ENCODE measurements at places on chromosomes 12 and 14.

- peak; percentile 60 for DNase-seq
These were observed 867 bp downstream of the C12orf42 start for GRCh38 chr12:103494734-103495468.

GRCh38 chr14:102246071-102246470, 58.9 kb downstream of the MOK start:
- DNase-seq = no peak

GRCh38 chr14:61368781-61369453, 47.5 kb downstream of the PRKCH start:
- DNase-seq = no peak

- no peak for DNase-seq
These were observed 3.2 kb downstream of the ATG2B start for GRCh38 chr14:96359959-96360358.

DNA sequence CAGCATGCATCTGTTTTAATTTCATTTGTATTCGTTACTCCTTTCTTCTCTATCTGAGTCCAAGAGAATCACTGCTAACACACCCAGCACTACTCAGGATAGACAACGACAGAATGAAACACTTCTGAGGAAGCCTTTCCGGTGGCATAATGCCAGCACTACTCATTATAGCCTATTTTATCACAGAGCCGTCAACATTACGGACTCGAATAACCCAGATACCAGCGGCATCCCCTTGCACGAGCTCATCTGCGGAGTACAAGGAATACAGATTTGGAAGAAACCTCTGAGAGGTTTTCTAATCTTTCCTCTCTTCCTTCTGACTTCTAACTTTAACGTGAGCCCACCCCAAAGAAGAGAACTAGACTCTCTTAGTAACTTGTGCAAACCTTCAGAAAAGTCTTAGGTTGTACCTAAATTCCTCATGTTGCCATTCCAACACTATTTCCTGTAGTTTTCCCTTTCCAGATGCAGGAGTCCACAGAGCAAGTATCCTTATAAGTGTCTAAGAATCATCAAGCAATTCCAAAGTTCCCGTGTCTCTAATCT, 248.1 kb downstream of the APAF1 start:
- DNase-seq = no peak

- DNase-seq = no peak
These were observed 107.3 kb upstream of the RTL1 start for GRCh38 chr14:101010835-101011234.

DNA sequence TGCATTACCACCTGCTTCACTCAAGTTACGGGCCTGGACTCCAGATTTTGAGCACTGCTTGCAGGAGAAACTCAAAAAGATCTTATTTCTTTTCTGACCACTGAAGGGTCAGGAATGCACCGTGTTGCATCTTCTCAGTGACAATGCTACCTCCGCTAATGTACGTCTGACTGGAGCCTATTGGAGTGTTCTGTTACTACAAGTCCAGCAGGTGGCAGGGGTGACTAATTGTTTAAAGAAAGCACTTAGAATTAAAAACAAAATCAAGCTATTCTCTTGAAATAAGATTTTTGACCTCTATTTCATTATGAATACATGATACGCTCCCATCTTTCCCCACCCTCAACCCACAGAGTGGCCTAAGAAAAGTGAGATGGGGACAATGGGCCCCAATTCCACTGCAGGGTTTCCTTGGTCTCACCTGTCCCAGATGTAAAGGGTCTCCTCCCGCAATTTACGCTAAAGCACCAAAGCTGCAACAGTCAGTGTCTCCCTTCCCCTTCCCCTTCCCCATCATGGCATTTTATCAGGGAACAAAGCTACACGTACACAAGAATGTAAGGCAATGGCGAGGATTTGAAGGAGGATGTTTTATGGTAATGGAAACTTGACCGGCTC, 2.2 kb downstream of the TBPL2 start:
- DNase-seq = peak; percentile 76

DNA sequence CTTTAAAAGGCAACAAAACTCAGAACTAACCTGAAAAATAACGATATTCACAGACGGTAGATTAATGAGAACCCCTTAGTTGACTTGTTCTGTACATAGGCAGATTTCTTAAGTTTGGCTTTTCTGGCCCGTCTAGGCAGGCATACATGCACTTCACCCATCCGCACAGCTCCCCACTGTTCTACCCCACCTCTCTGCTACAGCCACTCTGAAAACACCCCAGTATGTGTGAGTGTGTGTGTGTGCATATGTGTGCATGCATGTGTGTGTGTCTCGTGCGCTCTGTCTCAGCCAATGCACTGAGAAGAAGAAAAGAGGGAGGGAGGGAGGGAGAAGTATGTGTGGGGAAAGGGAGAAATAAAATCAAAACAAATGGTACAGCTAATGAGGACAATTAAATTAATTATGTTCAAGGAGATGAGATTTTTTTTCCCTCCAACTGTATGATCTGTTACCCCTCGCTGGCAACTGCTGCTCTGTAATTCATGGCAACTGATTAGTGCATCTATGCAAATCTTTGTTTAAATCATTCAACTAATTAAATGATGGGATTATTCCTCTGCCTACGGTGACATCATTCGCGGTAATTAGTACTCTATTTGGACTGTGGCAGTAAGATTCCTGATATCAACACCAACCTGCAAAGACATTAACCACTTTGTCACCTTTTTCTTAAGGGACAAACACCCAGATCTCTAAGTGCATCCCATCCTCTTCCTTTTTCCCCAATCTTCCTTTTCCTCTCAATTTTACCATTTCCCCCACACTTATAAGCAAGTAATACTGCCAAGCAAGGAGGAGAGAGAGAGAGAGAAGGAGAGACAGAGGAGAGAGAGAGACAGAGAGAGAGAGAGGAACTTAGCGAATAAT, 2.2 kb upstream of the LMO3 start:
- DNase-seq = no peak

- DNase-seq = no peak
These were observed 11.5 kb downstream of the PSMB5 start for GRCh38 chr14:23023022-23023794.

DNA sequence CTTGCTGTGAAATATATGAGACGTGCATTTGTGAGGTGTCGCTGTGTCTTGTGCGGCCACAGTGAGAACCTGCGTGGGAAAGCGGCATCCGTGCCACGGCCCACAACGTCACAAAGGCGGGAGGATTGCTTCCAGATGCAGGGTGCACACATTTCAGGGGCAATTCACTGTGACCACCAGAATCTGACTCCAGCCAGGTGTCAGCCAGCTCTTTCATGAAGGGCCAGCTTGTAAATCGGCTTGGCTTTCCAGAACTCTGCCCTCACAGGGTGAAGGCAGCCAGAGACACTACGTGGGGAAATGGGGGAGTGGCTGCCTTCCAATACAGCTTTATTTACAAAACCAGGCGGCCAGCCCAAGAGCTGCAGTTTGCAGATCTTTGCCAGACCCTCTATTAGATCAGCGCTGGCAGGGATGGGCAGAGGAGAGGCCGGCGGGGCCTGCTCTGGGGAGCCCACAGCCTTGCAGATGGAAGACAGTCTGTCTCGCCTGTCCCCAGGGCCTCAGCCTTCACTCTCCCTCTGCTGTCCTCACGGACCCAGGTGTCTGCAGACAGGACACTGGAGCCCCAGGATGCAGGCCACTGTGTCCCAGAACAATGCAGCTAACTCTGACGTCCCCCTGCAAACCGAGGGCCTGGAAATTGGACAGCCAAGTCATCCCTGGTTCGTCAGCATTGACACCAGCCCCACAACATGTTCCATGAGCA, 53.5 kb downstream of the ADGRD1 start:
- no peak for DNase-seq

DNA sequence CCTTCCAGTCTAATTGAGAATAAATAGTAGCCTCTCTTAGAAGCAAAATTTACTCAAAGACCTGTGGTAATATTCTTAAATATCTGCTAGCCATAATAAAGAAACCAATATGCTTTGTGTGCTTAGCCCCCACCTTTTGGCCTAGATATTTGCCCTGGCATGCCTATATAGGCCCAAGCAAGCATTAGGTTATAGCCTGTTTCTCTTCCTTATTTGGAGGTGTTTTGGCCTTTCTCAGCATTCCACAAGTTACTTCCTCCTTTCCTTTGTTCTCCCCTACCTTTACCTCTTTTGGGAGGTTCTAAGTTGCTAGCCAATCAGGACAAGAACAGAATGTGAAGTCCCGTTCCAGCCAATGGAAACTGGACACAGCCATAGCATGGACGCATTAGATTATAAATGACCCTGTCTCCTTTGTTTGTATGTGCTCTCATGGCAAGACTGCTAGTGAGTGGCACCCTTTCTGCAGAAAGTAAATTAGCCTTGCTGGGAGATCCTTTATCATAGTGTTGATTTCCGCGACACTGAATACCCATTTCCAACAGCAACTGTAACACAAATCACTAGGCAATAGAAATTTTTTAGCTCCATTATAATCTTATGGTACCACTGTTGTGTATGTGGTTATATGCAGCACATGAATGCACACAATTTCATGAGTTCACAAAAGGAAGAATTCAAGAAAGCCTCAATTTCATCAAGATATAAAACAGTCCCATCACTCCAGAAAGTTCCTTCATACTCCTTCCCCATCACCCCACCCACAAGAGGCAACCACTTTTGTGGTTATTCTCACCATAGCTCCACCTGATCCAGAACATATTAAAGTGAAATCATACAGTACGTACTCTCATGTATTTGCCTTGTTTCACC, 37.6 kb downstream of the CEP83 start:
- no peak for DNase-seq

- DNase-seq = no peak
These were observed 18.6 kb downstream of the INTS13 start for GRCh38 chr12:26919216-26919555.

DNA sequence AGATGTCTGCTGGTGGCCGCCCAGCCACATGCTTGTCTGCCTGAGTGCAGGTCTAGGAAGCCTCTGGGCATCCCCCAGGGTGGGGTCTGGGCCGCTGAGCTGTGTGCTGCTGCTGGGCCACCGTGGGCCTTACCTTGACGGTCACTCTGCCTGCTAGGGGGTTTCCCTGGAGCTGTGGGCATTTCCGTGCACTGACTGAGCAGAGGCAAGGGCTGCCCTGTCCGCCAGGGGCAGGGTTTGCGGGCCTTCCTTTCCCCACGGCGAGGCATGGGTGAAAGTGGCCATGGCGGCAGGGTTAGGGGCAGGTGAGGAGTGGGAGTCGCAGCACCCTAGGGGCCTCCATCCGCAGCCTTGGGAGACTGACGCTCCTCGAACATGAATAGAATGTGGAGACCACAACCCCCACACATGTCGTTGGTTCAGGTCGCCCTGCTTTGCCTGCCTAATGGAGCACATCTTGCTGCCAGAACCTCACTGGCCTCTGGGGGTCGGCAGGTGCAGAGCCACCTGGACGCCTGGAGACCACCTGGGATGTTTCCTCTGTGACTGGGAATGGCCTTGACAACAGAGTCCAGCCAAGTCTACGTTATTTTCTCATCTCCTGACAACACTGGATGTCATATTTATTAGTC, 2.5 kb downstream of the ZBTB42 start:
- no peak for DNase-seq

GRCh38 chr12:120983759-120984158, 5.4 kb downstream of the HNF1A start:
- DNase-seq = no peak

DNA sequence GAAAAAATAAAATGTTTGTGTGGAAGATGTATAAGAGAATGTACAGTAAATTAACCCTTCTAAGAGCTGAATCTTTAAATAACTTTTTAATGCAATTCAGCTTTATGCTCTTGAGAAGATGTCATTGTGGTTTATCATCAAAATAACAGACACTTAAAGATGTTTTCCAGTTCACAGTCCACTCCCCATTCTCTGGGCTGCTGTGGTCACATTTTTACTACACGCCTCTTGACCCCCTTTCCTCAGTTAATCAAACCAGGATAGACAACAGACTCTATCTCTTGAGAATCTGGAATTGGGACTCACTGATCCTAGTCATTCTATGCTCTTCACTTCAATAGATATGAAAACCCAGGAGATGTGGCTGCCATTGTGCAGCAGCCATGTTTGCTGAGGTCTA, 24.7 kb upstream of the OR6J1 start:
- DNase-seq = no peak

- no peak for DNase-seq
These were observed 41.2 kb downstream of the TDP1 start for GRCh38 chr14:89996963-89997362.

DNA sequence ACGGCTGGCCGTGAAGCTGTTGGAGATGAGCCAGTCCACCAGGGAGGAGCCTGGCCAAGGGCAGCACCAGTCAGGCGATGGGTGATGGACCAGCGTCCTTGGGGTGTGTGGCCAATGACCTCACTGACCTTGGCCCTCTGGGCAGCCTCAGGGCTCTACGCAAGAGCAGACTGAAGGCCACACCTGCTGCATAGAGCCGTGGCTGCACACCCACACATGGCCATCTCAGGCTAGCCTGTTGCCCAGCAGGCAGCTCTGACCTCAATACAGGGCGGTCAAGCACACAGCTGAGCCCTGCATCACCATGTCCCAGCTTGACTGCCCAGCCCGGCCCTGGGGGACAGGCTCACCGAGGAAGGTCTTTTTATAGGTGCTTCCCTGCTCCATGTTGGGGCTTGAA, 19.2 kb downstream of the PLEK2 start:
- DNase-seq = no peak

GRCh38 chr12:118536306-118536906, 160.1 kb downstream of the SUDS3 start:
- DNase-seq = no peak

DNA sequence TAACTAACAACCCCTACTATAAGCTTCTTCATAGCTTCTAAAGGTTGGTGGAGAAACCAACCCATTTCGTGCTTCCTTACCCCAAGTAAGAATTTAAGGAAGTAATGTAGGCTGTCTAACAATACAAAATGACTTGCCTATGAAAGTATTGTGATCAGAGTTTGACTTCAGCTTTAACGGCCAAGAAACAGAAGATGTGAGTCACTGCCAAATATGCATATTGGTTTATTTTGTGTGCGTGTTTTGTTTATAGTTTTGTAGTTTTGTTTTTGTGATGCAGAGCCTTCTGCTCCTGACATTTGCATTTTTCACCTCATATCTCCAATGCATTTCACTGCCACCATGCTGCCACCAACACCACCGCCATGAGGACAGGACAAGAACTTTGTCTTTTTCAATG, 146.0 kb downstream of the FBXL14 start:
- DNase-seq = no peak

DNA sequence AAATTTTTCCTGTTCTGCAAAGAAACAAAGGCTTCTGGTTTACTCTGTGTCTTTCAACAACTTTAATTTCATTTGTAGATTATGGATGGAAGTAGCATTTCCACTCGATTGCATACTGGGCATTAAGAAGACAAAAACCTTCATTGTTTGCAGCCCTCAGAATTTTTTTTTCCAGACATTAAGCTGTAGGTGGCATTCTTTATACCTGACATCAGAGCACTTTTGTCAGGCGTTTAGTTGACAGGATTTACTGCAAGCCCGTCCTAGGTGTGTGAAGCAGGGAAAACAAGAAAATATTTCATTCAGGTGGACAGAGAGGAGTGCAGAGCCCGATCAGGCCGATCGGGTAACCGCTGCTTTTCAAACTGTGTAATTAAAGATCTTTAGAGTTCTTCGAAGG, 107.5 kb downstream of the TMEM260 start:
- DNase-seq = no peak

DNA sequence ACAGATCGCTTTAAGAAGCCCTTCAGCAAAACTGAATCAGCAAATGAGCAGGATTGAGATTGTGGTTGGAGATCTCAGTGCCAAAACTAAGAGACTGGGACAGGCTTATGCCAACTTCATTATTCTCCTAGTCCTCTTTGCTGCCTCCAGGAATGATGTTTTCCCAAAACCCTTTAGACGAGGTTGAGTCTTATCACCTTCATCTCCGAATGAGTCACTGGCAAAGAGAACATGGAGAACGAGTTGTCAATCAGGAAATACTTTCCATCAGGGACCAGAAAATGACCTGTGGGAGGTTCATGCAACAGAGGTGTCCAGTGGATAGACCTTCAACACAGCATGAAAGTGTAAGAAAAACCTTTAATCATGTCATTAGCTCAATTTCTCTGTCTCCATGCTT, 461.5 kb downstream of the RMST start:
- DNase-seq = no peak
